ENCODE measurements at places on chromosomes 13 and 19.

- no peak for DNase-seq
These were observed 2.4 kb upstream of the CCDC9 start for GRCh38 chr19:47253970-47254369.

DNA sequence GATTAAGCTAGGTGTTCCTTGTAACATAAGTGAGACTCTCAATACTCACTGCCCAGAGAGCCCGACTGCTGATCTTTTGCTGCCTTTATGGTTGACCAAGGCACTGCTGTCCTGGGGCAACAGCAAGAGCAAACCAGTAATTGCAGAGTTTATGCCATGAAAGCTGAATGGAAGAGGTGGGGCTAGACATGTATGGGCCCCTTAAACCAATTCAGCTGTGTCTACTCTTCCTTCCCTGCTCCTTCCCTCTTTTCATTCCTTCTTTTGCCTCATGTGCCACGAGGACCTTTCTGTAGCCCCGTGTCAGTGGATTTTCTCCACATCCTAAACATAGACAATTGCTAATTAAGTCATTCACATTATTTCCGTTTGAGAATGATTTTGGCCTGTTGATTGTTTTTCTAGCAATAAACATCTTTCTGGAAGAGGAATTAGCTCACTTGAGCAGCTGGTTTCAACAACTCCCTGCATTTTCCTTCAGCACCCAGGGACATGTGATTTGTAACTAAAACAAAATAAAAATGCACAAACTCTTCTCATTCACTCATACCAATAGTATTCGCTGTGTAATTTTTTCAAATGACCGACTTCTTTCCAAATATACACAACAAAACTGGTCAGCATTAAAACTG is 40.5 kb downstream of the RAP2A start:
- no peak for DNase-seq

- no peak for DNase-seq
These were observed 100.3 kb downstream of the ARHGEF7 start for GRCh38 chr13:111215081-111216047.

GRCh38 chr13:76837801-76838200 is 48.4 kb downstream of the KCTD12 start:
- DNase-seq: no peak

GRCh38 chr13:99135591-99135990 is 65.1 kb upstream of the UBAC2 start:
- no peak for DNase-seq

DNA sequence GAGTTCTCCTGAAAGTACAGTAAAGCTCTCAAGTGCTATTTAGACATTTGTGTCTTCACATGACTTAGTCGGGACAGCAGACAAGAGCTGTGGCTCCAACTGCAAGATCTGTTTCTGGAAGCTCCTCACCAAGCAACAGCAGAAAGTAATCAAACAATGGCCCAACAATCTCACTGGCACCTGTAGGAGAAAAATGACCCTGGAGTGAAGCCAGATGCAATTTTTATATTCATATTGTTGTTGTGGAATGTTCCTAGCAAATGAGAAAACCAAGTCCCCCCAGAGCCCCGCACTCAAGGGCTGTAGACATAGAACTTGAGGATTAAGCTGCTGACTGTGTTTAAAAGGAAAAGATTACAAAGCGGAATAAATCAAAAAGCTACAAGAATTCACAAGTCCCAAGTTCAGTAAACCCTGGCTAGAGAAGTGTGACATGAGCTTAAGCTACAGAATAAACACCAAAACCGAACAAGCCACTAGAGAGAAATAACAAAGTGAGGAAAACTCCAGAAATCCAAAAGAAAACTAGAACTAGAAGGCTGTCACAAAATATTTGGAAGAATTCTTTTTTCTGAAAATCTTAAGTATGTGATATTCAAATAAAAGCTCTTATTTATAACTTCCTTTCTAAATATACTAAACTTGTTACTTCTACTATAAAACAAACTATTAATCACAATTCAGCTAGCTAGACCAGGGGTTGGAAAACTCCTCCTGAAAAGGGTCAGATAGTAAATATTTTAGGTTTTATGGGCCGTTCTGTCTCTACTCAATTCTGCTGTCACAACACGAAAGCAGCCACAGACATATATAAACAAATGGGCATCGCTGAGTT is 454.5 kb downstream of the SUCLA2 start:
- DNase-seq: no peak

GRCh38 chr19:18940769-18941627 is at the start of gene HOMER3:
HOMER3 (minus strand) TSS chr19:18941217; CDS start chr19:18938982, 2,235 bp downstream.
- peak; percentile 70 for DNase-seq

GRCh38 chr19:40614622-40615411 is 13.6 kb downstream of the LTBP4 start:
- DNase-seq: peak; percentile 97

DNA sequence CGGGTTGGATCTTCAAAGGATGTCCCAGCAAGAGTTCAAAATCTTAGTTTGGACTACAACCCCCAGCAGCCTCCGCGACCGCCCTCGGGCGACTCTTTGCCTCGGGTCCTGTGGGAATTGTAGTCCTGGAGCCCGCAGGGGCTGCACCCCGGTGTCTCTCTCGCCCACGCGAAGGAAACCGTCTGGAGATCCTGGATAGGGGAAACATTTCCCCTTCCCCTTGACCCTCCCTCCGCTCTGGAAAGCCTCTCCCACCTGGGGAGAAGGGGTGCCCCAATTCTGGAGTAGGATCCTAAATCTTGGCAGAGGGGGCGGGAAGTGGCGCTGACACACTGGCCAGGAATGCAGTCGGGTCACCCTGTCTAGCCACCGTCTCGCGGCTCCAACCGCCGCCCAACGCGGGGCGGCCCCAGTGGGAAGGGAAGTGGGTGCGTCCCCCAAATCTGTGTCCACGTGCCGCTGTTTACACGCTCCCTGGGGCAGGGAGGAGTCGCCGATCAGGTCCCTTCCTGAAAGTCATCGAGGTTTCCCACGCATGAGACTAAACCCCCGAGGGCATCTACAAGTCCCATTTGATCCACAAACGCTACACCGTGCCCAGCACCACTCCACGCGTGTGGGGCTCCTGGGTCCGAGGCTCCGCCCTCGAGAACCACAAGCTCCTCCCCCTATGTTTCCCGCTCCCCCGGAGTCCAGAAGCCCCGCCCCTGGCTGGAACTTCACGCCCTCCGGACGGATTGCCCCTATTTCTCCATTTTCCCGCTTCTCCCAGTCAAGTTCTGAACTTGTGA is 761 bp upstream of the PPP1R13L start:
- peak; percentile 95 for DNase-seq

DNA sequence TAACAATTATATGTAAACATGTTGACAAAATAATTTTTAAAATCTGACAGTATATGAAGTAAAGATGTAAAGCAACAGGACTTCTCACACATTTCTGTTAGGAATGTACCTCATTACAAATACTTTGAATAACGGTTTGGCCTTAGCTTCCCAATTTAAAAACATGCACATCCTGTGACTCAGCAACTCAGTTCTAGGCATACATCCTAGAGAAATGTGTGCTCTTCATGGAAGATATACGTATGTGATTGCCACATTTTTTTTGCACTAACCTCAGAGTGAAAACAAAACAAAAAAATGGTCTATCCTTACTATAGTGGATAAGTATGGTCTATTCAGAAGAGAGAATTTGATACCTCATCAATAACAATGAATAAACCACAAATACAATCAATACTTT is 314.6 kb downstream of the LIG4 start:
- peak; percentile 34 for DNase-seq

DNA sequence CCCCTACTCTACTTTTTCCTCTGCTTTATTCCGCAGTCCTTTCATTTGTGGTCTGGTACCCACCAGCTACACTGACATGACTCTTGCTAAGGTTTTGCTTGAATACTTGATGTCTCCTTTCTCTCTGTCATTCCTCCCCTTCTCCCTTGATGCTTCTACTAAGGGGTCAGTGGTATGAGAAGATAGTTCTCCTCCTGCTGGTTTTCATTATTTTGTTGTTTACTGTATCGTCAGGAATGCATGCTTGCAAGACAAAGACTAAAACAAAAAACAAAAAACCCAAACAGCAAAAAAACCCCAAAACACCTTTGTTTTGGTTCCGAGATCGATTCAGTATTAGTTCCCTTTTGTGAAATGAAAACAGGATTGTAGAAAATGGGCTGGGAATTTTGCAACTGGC is 59.5 kb downstream of the PCCA start:
- no peak for DNase-seq

DNA sequence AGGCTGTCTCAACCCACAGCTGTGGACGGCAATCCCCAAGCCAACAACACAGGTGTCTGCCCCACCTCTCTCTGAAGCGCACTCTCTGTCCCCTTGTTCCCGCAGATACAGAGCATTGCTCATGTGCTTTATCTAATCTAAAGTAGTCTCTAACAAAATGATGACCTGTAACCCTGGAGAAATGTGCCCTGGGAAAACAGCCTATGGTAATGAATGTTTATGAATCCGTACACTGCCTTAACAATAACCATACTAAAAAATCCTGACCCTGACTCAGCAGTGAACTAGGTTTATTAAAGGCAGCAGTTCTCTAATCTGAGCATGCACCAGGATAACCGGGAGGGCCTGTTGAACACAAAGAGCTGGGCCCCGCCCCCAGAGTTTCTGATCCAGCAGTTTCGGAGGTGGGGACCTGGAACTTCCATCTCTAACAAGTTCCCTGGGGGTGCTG is 50.7 kb upstream of the SLC15A1 start:
- DNase-seq: no peak

DNA sequence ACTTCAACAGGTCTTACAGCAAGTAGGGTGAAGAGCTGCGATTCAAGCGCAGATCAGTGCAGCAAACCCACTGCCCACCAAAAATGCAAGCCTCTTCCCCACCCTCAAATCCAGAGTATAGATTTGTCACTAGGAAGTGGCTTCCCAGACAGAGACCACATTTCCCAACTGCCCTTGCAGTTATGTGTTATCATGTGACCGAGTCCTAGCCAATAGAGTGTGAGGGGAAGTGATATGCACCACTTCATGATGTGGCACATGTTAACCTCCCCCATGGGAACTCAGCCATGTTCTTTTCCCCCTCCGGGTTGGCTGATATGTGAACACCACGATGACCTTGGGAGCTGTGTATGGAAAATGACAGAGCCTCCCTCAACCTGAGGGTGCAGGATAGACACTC is 50.8 kb downstream of the MBD3L2B start:
- no peak for DNase-seq

DNA sequence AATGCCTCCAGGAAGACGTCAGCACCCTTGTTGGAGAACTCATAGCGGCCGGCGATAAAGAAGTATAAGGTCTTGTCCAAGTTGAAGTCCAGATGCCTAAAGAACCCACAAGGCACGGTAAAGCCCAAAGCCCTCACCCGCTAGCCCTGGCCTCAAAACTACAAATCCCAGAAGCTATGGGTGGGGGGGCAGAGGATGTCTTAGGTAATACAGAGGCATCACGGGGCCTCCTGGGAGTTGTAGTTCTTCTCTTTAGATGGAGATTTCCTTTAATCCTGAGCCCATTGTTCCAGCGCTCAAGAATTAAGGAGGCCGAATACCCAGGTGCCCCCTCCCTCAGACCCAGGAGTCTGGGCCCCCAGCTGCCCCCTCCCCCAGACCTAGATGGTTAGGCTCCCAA is 10.8 kb downstream of the GYS1 start:
- DNase-seq: no peak

DNA sequence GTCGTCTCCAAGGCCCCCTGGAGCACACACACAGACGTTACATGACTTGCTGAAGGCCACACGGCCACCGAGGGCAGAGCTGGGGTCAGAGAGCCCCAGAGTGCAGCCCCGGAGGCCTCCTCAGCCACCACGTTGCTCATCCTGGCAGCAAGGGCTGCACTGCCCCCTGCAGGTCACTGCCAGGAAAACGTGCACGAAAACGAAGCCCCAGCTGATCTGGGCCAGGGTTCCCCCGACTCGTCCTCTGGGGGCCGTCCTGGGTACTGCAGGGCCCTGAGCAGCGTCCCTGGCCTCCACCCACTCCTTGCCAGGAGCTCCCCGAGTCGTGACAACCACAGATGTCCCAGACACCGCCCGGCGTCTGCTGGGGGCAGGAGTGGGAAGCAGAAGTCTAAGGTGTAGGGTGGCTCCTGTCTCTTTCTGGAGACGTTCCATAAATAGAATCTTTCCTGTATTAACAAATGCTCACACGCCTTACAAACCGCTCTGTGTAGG is 3.4 kb downstream of the TPGS1 start:
- DNase-seq: peak; percentile 89

- DNase-seq: no peak
These were observed 353.6 kb downstream of the SPRY2 start for GRCh38 chr13:79987323-79987722.

- peak; percentile 79 for DNase-seq
These were observed 15.0 kb downstream of the TSHZ3 start for GRCh38 chr19:31334101-31334848.

GRCh38 chr13:81986308-81986707 is 1645.4 kb upstream of the SPRY2 start:
- no peak for DNase-seq

- no peak for DNase-seq
These were observed 201.4 kb downstream of the DIAPH3 start for GRCh38 chr13:59962343-59962742.

DNA sequence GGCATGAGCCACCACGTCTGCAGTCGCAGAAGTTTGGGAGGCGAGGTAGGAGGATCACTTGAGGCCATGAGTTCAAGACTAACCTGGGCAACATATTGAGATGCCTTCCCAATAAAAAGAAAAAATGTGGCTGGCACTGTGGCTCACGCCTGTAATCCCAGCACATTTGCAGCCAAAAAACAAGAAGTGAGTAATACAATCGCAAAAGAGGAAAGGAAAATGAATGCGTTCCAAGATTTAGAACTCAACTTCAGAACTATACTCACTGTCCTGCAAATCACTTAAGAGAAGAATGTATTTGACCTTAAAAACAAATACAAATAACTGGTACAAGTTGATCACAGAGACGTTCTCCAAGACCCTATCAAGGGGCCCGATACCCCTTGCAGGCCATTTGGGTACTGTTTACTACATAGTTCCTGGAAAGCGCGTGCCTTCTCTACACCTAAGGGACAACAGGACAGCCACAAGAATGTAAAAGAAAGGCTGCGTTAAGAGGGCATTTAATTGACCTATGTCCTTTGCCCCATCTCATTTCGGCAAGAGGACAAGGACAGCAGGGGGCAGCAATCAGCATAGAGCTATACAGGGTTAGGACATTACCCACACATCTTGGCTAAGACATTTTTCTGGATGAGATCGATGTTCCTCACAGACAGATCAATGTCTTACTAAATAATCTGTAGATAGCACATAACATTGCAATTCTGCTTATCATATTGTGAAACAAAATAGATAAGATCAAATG is 41.3 kb downstream of the FLT3 start:
- peak; percentile 10 for DNase-seq

DNA sequence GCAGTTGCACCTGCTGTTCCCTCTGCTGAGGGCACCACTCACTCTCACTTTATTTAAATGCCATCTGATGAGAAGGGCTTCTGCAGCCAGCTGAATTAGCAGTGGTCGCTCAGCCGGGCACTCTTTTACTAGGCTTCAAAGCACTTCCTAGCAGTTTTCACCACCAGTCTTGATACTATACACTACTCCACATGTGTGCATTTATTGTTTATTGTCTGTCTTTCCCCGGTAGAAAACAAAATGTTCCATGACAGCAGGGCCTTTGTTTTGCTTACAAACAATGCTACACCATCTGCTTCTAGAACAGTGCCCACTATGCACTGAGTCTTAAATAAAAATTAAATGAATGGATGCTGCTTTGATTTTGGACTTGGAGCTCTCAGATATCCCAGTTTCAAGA is 404.9 kb downstream of the FGF14 start:
- DNase-seq: no peak

All from fibroblast of skin of right biceps (primary cell).